ENCODE measurements at places on chromosomes 3 and 15.

- DNase-seq = no peak
Measured at GRCh38 chr3:134590766-134591165, 60.1 kb downstream of the KY start.

DNA sequence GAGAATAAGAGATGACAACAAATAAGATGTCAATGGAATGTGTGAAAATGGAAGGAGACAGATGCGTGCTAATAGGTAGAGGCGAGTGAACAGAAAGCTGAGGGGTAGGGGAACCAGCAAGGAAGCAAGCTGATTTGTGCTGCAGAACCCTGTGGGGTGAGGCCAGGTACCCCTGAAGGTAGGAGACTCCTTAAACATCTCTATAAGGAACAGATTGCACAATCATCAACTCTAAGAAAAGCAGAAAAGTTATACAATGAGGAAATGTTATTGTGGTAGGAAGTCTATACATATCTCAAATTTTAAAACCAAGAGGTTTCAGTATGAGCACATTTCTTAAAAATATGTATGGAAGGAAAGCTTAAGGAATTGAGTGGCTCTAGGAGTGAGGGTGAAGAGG is 315.0 kb upstream of the TPM1 start:
- no peak for DNase-seq

DNA sequence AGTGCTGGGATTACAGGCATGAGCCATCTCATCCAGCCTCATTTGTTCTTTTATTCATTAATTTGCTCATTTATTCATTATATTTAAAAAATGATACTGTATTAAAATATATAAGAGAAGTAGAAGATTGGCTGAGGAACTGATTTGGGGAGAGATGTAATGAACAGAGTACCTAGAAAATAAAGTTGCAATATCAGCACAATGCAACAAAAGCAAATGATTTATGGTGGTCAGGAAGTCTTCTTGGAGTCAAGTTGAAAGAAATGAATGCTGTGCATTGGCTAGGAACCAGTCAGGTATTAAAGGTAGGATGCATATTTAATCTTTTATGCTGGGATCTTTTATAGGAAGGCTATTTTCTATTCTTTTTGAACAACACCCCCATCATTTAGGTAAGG is 152.2 kb downstream of the C3orf38 start:
- DNase-seq = no peak

- DNase-seq = no peak
Measured at GRCh38 chr3:103127737-103128136, 692.9 kb downstream of the ZPLD1 start.

GRCh38 chr3:192487033-192487432 is 240.3 kb downstream of the FGF12 start:
- no peak for DNase-seq

DNA sequence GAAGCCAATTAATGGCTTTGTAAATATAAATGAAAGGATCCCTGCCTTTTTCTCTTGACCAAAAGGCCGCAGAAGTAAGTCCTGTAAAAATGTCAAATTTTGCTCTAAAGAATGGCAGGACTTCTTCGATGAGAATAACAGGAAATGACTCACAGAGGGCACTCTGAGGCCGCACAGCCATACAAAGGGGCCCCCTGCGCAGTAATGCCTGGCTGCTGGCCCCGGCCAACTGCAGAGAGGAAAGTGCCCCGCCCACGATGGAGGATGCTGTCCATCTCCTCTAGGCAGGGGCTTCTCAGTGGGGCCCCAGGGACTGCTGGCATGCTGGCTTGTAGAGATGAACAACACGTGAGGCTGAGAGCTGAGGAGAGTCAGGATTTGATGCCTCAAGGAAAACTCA is 18.1 kb upstream of the SCN10A start:
- DNase-seq = peak; percentile 17

DNA sequence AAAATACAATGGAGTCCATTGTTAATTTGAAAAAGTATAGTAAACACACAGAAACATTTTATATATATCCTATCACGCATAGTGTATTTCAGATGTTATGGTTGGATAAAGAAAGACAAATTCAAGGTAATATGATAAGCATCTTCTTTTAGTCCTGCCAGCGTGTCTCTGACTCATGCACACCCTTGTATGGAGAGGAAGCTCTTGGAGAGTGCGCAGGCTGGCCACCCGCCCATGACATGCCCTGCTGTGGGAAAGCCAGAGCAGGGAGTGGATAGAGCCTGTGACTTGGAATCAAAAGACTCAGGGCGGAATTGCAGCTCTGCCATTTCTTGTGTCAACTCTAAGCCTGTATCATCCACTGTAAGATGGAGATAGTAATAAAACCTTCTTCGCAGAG is 23.0 kb upstream of the COPG1 start:
- no peak for DNase-seq

DNA sequence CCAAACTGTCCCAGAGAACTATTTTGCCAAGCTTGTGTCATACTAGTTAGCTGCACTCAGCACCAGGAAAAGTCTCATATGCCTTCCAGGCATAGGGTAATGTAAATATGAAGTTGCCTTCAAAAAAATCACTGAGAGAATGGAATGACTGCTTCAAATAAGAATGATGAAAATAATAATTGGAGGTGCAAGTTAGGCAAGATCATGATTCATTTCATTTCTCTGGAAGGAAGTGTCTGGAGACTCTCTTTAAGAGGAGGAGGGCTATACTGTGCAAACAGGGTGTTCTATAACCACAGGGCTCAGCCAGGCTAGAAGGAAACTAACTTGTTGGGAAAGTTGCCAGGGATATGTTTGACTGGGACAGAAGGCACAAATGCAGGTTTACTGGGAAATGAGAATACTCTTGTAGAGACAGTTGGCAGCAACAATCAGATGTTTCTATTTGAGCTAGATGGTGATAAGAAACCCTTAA is 4.3 kb downstream of the SIDT1 start:
- no peak for DNase-seq

GRCh38 chr3:189862385-189862998 is 231.3 kb downstream of the TP63 start:
- DNase-seq = no peak

DNA sequence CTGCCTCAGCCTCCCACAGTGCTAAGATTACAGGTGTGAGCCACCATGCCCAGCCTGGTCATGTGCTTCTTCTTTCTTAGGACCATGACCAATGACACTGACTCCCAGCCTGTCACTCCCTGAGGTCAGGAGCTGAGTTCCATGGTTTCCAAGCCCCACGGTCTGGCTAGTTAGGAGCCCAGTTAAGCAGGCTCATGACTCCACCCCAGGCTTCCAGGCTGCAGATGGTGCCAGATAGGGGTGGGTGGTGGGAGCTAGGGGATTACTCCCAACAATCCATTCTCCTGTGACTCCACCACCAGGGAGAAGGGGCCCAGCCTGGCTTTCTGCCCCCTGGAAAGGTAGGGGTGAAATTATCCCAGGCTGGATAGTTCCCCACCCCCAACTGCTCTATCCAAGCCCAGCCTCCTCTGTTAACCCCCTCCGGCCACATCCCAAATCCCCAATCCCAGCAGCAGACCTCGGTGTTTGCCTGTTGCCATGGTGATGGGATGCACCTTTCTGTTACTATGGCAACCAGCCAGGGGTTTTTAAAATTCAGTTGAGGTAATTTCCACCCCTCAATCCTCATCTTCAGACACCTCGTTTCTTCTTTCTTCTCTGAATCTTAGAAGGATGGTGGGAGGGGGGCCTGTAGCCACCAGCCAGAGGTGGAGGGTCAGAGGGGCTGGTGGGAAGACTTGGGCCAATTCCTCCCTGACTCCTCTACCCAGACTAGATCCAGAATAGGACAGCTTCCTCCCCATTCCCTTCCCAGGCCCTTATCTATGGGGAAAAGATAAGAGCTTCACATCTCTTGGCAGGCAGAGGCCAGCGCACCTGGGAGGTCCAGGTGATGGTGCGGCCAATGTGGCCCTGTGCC is 22.5 kb upstream of the SEMA3F start:
- no peak for DNase-seq

DNA sequence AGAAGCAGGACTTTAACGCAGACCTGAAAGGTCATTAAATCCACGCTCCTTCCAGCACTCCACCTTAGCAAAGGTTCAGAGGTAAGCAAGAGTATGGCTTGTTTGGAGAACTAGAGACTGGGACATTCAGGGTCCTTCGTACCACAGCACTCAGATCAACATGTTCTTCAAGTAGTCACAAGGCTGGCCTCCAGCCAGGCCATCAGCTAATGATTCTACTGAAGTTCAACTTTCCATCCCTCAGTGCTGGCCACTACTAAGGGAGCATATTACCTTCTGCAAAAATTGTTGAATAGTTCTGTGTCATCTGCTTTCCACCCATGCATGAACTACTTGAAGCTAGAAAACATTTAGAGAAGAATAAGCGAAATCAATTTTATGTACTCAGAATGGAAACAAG is 17.6 kb downstream of the CD200R1L start:
- no peak for DNase-seq

- no peak for DNase-seq
Measured at GRCh38 chr3:112806903-112807302, 39.8 kb downstream of the CD200R1L start.

GRCh38 chr3:136545664-136546268 is 206.4 kb downstream of the STAG1 start:
- no peak for DNase-seq

GRCh38 chr3:133209871-133210550 is 171.8 kb downstream of the TMEM108 start:
- no peak for DNase-seq

- no peak for DNase-seq
Measured at GRCh38 chr15:95857124-95857757, 473.3 kb upstream of the NR2F2 start.

DNA sequence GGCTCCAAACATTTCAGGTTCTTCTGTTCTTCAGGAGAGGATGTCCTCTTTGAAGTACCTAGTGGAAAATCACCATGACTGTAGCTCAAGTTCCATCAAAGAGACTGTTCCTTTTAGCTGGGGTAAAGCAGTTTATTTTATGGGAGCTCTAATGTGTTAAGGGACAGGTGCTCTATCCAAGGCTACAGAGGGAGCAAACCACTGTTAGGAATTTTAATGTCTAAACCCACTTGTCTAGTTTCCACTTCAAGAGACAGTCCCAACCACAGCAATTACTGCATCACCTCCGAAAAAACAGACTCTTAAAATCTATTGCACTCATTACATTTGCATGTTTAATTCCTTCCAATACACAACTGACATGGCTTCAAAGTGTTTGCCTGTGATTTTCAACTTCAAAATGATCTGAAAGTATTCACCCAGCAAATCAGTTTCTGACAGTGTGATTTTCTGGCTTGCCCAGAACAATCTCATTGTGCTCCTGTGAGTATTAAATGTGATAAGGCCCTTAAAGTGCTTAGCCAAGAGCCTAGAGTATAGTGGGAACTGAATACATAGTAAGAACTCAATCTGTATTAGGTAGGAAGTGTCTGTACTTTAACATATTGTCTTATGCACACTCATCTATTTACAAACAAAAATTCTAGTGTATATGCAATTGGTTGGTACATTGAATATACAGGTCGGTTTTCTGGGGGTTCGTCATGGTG is 266.5 kb upstream of the CCDC54 start:
- no peak for DNase-seq

GRCh38 chr3:13391308-13391707 is 28.8 kb downstream of the NUP210 start:
- no peak for DNase-seq

DNA sequence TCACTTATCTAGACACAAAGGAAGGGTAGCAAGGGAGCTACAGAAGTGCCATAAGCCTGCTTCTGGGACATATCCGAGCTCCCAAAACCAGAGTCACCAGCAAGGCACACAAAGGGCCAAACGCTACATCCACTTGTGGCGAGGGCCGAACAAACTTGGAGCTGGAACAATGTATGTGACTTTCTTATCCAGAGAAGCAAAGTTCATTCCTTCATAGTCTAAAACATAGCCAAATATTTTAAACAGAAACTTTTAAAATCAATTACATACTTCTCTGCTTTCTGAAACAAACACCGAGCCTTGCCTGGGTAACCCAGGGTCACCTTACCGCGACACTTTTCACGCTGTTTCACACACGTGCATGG is 15.9 kb downstream of the ZXDC start:
- no peak for DNase-seq

DNA sequence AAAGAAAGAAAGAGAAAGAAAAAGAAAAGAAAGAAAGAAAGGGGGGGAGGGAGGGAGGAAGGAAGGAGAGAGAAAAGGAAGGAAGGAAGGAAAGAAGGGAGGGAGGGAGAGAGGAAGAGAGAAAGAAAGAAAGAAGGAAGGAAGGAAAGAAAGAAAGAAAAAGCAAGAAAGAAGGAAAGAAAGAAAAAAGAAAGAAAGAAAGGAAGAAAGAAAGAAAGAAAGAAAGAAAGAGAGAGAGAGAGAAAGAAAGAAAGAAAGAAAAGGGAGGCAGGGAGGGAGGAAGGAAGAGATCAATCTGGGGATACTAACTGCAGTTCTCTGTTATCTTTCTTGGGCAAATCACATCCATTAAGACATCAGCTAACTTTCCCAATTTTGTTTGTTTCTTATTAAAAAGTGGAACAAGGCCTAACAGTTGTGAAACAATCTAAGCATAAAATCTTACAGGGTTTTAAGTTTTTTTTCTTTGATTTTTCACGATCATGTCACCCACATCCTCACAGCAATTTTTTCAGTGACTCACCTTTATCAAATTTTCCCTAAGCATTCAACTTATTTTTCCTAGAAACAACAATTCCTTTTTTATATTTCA is 36.8 kb downstream of the TBC1D2B start:
- no peak for DNase-seq

DNA sequence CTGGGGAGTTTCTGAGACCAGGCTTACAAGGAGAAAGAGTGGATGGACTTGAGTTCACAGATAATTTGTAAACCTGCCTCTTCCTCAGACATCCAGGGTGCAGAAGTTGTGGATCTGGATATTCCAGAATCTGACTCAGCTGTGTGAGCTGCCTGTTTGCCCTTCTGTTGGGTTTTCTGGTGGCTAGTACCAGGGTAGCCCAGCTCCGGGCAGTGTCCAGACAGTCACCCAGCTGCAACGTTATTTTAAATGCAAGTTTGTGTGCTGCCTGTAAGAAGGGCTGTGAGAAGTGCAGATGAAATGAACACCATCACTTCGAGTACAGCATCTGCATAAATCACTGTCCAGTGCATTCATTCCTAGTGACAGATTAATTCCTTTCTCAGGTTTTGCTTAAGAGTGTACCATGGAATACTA is 1053.0 kb downstream of the TUSC7 start:
- no peak for DNase-seq

- DNase-seq = no peak
Measured at GRCh38 chr3:37913522-37913921, 51.8 kb downstream of the CTDSPL start.

DNA sequence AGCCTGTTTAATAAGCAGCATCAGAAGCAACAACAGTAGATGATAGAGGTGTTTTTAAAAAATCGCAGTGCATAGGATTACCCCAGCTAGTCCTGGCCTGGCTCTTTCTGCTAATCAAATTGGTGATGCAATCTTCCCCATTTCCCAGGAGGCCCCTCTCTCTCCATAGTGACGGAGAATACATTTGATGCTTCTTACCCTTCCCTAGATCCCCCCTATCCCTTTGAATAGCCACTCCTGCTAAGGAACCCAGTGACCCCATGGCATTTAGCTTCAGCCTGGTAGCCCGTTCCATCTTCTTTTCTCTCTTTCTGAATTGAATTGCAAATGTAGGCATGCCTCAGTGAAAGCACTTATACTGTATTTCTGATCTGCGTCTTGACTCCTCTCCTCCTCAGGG is 223.6 kb upstream of the GAP43 start:
- no peak for DNase-seq

GRCh38 chr15:40545457-40545856 is 19.4 kb downstream of the CCDC32 start:
- no peak for DNase-seq

GRCh38 chr3:1962396-1963088 is 136.1 kb upstream of the CNTN4 start:
- DNase-seq = no peak

Data from T-helper 2 cell (primary cell).